ENCODE measurements at places on chromosomes 3 and 15. TPM values are rescaled to one million over a fixed set of nuclear protein-coding genes. Genes with fewer than 3 reads are reported as not detected.

DUOX1 gene
- not detected for total RNA-seq

RPL35A gene
- 1,435 TPM for total RNA-seq

FAM107A gene
- total RNA-seq: 24.1 TPM

STT3B gene
- total RNA-seq: 84.8 TPM

NBEAL2 gene
- total RNA-seq: 18.2 TPM

ZNF385D gene
- 12.9 TPM for total RNA-seq

SCG3 gene
- not detected for total RNA-seq

GABRB3 gene
- 1.8 TPM for total RNA-seq

IFT122 gene
- total RNA-seq: 70.2 TPM

CKMT1A gene
- total RNA-seq: not detected

IGSF10 gene
- 14.9 TPM for total RNA-seq

LEKR1 gene
- not detected for total RNA-seq

RARB gene
- 17.1 TPM for total RNA-seq

GRCh38 chr3:128266453-128266852 is 113.2 kb downstream of the EEFSEC start:
- no peak for DNase-seq

DNA sequence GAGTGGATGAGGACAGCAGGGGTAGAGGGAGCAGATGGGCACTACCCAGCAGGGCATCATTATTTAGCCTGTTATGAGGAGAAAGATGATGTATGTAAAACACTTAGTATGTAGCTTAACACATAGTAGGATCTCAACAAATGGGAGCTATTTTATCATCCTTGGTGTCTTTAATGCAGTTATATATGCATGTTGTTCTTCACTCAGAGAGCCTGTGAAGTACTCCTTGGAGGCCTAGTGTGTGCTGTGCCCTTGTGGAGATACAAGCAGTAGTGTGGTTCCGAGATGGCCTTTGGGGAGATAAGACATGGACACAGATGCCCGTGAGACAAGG is 124.2 kb downstream of the LIPC start:
- DNase-seq: no peak

GRCh38 chr15:77144492-77145070 is 73.7 kb upstream of the TSPAN3 start:
- DNase-seq: no peak

GRCh38 chr3:65330072-65330471 is 642.3 kb upstream of the ADAMTS9 start:
- DNase-seq: no peak

GRCh38 chr15:88661761-88662556 is 23.1 kb downstream of the ISG20 start:
- no peak for DNase-seq

DNA sequence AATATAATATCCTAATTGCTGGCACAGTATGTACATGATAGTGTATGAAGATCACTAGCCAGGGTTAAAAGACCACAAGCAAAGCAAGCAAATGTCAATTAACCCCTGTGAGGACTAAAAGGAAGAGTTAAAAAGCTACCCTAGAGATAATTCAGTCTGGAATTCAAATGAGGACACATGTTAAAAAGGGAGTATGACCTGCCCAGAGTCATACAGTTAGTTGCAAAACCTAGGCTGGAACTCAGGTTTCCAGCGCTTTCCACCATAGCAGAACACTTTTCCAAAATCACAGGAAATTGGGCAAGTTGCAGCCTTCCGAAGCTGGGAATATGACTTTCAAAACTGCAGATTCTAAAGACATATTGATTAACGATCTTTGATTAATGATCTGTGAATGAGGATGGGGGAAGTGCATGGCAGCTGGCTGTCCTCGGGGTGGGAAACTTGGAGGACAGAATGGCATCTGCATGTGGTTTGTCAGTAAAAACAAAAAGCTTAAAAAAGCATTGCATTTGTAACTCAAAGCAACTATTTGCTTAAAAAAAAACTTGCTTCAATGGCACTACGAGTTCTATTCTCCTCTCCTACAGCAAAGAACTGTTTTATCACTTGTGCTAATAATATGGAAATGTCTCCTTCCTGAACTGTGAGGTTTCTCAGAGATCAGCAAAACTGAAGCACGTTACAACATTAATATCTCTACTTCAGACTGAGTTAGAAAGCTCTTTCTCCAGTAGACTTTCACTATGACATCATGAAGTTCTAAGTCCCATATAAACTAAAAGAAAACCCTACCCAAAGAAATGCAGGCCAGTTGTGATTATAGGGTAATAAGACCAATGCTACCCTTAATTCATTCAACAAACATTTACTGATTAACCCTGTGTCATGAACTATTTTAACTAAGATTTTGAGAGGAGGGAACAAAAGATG is 46.2 kb downstream of the IGSF11 start:
- DNase-seq: no peak

- no peak for DNase-seq
Measured at GRCh38 chr3:100830931-100831330, 121.6 kb downstream of the TFG start.

GRCh38 chr3:103295974-103296570 is 861.3 kb downstream of the ZPLD1 start:
- no peak for DNase-seq

DNA sequence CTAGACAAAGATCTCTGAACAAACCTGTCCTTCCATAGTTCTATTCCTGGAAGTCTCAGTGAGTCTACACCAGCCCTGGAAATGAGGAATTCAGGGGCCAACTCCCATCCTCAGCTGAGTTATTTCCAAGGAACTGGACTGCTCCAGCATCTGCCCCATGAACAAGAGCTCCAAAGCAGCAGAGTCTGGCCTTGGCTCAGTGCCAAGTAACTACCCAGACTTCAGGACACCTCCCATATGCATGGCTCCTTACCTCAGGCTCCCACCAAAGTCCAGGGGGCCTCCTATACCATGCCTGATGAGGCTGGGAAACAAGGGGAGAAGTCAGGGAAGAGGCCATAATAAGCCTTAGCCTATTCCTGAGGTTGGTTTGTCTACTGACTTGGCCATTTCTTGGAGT is 45.0 kb downstream of the FAIM start:
- DNase-seq: no peak

DNA sequence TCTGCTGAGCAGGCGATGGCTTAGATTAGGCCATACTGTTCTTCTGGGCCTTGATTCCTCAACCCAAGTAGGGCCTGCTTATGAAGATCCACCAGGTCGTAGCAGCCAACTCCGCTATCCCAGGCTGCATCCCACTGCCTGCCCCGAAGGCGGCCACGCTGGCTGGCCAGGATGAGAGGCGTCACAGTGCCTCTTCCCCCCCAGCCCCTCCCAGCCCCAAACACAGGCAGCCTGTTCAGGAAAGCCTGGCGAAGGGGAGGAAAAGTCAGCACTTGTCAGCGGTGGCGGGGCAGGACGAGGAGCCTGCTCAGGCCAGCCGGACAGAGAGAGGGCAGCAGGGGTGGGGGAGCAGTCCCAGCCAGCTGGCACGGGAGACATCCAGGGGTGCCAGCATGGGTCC is 11.2 kb downstream of the PTH1R start:
- no peak for DNase-seq

GRCh38 chr3:27553886-27554540 is 69.8 kb upstream of the SLC4A7 start:
- DNase-seq: no peak

DNA sequence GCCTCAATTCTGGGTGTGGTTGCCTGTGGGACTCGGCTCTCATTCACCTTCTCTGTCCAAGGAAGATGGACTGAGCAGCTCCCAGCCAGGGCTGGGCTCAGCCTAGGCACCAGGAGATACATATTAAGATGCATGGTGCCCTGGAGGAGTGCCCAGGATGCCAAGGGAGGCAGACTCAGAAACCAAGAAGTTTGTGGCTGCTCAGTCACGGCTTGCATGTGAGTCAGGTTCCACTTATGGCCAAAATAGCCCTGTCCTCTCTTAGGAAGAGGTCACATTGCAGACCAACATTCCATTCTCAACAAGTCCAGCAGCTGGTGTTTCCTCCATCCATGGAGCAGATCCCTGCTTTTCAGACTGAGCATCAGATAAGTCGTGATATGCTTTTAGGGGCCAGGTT is 21.8 kb downstream of the CDCP1 start:
- DNase-seq: peak; percentile 33

- no peak for DNase-seq
Measured at GRCh38 chr15:66996094-66996493, 69.3 kb upstream of the SMAD3 start.

DNA sequence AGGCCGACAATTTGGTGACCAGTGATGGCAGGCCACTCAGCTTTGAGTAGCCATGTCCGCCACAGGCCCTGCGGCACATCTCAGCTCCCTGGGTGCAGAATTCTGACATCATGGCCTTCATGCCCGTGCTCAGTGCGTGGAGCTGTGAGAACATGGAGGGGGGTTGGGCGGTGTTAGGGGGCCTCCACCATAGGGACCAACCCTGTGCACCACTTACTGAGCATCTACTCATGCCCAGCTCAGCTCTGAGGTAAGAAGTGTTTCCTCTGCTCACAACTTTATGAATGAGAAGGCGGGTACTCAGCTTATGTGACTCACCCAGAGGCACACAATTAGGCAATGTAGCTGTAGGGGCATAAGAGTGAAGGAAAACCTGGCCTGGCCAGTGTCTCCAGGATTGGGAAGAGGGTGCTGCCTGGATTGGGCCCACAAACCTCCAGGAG is 10.5 kb downstream of the ACOX2 start:
- no peak for DNase-seq

DNA sequence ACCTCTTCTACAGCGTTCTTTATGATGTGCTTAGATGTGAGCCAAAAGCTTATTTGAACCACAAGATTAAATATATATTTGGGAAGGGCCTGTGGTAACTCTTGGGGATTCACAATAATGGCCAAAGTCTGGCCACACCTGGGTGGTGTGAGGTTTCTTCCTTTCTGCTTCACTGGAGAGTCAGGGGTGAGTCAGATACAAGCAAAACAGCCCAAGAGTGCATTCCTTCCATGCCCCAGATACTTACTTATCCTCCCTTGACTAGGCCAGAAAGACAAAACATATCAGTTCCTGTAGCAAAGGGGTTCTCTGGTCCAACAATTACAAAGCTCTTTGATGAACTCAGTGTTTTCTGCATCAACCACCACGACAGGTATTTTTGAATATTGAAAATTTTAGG is 941 bp downstream of the ZBED2 start:
- no peak for DNase-seq

GRCh38 chr15:69979262-69979661 is 118.5 kb downstream of the TLE3 start:
- no peak for DNase-seq

- no peak for DNase-seq
Measured at GRCh38 chr3:10469441-10470119, 35.8 kb downstream of the ATP2B2 start.

DNA sequence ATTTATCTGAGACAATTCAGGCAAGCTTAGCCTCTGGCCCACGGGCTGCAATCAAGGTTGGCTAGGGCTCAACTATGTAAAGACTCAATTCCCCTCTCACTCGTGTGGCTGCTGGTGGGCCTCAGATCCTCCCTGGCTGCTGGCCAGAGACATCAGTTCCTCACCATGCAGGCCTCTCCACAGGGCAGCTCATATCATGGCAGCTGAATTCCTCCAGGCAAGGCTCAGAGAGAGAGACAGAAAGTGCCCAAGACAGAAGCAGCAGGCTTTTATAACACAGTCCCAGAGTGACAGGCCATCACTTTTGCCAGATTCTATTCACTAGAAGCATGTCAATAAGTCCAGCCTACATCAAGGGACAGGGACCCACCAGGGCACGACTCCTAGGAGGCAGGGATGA is 63.2 kb downstream of the XXYLT1 start:
- peak; percentile 27 for DNase-seq

DNA sequence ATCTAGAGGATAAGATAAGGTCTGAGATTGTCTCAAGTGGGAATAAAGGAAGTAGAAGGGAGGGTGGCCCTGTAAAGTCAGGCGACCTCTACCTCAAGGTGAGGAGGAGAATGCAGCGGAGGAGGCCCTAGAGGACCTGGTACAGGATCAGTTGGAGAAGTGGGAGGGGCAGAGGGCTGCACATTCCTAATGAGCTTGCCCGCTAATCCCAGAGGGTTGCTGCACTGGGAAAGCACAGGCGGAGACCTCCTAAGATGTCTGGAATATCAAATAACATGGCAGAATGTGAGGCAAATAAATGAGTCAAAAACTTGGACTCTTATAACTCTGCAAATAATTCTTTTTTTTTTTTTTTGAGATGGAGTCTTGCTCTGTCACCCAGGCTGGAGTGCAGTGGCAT is 30.2 kb upstream of the VPS8 start:
- DNase-seq: no peak

DNA sequence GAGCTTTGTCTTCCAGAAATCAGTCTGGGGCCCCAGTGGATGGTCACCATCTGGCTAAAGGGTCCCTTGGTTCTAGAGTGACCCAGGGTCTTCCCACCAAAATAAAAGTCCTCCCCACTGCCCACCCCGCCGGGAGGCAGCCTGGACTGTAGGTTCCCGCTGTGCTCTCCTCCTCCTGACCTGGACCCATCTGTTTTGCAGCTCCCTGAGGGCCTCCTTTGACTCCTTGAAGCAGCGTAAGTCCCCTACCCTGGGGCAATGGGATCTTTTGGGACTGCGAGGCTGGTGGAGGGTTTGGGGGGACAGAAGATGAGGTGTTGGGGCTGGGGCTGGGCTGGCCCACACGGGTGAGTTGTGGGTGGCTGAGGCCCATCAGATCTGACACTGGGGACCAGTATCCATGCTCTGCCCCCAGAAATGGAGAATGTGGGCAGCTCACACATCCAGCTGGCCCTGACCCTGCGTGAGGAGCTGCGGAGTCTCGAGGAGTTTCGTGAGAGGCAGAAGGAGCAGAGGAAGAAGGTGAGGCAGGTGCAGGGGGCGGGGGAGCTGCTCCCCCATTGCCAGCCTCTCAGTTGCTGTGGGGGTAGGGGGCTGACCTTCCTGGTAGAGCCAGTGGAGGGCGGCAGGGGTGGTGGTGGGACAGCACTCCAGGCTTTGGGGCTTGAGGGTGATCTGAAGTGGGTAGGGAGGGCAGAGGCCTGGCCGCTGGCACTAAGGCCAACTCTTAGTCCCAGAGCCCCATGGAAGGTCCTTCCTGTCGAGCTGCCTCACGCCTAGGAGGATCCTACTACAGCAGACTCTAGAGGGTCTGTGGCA is 30.4 kb downstream of the PSTPIP1 start:
- peak; percentile 9 for DNase-seq

GRCh38 chr3:36868614-36869436 is 76.0 kb downstream of the TRANK1 start:
- DNase-seq: peak; percentile 61

GRCh38 chr3:46558184-46559043 is 7.7 kb downstream of the LRRC2 start:
- DNase-seq: peak; percentile 89

Measured in uterus (tissue), 4 donors.